ENCODE measurements at places on chromosomes 6 and 20. TPM values are rescaled to one million over a fixed set of nuclear protein-coding genes. Genes with fewer than 3 reads are reported as not detected.
A peak's percentile ranks its signal among the peaks of the same experiment; 100 is the strongest.

GRCh38 chr20:21661488-21662055 lies 43.9 kb upstream of the PAX1 start:
- peaks cover 2% of the 10 kb centered on the region for H3K27me3 ChIP-seq
- H3K4me1 ChIP-seq, result no peaks in the 10 kb centered on the region
- H3K4me3 ChIP-seq, result no peak overlapping the region
- no peaks in the 10 kb centered on the region for H3K36me3 ChIP-seq
- H3K27ac ChIP-seq, result no peak overlapping the region
- DNase-seq, result no peak

- no peak for DNase-seq
- no peaks in the 10 kb centered on the region for H3K36me3 ChIP-seq
- no peak overlapping the region for H3K27ac ChIP-seq
- H3K4me1 ChIP-seq, result peaks cover 8% of the 10 kb centered on the region
- H3K4me3 ChIP-seq, result no peak overlapping the region
Measured at GRCh38 chr6:111844376-111844775, 28.9 kb downstream of the FYN start.

DNA sequence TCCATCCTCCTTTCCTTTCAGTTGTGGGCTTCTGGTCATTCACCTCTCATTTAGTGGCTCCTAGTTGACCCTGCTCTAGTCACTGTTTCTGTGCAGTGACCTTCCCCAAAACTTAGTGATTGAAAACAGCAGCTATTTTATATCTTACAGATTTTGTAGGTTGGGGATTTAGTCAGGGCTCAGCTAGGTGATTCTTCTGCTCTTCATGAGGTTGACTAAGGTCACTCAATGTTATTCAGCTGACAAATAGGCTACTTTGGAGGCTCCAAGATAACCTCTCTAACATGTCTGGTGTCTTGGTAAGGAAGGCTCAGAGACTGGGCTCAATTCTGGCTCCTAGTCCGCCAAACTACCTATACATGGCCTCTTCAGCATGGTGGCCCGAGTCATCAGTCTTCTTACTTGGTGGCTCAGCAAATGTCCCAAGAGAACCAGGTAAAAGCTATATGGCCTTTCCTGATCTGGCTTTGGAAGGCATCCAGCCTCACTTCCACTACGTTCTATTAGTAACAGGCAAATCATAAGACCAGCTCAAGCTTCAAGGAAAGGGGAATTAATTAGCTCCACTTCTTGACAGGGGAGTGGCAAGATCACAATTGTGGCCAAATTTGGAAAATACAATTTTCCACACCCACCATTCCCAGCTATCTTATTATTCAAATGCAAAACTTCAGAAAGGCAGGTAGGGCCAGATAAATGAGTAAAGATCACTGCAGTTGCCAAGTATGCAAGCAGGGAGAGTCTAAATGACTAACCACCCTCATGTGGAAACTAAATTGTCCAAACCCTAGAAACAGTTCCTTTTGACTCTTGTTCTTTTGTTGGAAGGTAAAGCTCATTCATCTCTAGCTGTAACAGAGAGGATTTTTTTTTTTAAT lies 50.5 kb upstream of the LTV1 start:
- no peaks in the 10 kb centered on the region for H3K4me1 ChIP-seq
- DNase-seq, result no peak
- no peaks in the 10 kb centered on the region for H3K27me3 ChIP-seq
- H3K36me3 ChIP-seq, result no peaks in the 10 kb centered on the region
- no peak overlapping the region for H3K27ac ChIP-seq
- H3K4me3 ChIP-seq, result no peak overlapping the region

GRCh38 chr6:38320358-38320757 lies 319.4 kb downstream of the BTBD9 start:
- no peak overlapping the region for H3K4me3 ChIP-seq
- H3K27me3 ChIP-seq, result no peaks in the 10 kb centered on the region
- no peaks in the 10 kb centered on the region for H3K36me3 ChIP-seq

GRCh38 chr20:34574426-34574825 lies 15.9 kb downstream of the MAP1LC3A start:
- no peaks in the 10 kb centered on the region for H3K36me3 ChIP-seq
- H3K27ac ChIP-seq, result no peak overlapping the region
- no peaks in the 10 kb centered on the region for H3K27me3 ChIP-seq
- peaks cover 16% of the 10 kb centered on the region for H3K4me1 ChIP-seq
- H3K4me3 ChIP-seq, result no peak overlapping the region

DNA sequence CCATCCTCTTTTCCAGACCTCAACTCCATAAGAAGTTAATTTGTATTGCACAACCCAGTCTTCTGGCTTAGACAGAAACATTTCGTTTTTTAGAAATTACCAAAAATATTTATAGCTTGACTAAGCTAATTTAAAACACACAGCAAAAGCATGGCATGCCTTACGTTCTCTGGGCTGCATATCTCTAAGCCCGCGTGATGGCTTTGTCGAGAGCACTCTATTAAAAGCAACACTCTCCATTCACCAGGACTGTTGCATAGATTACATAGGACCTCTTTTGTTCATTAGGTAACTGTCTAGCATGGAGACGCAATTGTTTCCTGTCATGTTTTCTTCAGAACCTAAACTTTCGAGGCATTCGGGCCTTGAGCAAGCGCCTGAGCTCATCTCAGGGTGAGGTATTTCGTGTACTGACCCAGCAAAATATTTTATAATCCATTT lies 104.5 kb downstream of the IBTK start:
- no peaks in the 10 kb centered on the region for H3K36me3 ChIP-seq
- no peak overlapping the region for H3K4me3 ChIP-seq
- no peaks in the 10 kb centered on the region for H3K27me3 ChIP-seq
- DNase-seq, result no peak
- H3K27ac ChIP-seq, result peak overlapping the region; percentile 93

DNA sequence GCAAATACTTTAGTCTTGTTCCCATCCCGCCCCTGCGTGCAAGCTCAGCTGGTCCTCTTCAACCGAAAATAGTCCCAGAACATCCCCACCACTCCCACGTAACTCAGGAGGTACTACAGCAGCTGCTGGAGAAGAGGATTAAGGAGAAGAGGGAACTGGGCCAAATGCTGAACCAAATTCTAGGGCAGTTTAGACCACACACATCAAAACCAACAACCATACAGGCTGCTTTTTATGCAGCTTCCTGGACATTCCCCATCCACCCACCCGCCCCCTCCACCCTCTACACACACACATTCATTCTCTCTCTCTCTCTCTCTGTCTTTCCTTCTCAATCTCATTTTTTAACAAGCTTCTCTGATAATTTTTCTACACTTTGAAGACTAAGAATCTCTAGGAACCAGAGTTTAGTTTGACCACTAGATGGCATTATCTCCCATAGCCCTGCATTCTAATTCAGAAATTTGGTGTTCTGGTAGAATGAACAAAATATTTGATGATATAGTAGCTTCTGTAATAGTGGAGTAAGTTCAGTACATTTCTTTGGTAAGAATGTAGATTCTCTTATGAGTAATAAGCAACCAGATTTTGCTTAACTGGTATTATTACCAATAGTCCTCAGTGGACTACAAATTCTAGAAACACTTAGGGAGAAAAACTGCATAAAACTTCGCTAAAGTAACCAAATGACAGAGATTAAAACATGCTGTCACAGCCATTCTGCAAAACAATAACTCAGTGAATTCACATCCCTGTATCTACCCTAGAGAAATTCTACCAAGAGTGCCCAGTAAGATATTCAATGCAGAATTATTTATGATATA lies 52.1 kb upstream of the BEND6 start:
- peaks cover 3% of the 10 kb centered on the region for H3K36me3 ChIP-seq
- H3K27me3 ChIP-seq, result no peaks in the 10 kb centered on the region
- peak; percentile 72 for DNase-seq
- peaks cover 35% of the 10 kb centered on the region for H3K4me1 ChIP-seq
- no peak overlapping the region for H3K4me3 ChIP-seq

DNA sequence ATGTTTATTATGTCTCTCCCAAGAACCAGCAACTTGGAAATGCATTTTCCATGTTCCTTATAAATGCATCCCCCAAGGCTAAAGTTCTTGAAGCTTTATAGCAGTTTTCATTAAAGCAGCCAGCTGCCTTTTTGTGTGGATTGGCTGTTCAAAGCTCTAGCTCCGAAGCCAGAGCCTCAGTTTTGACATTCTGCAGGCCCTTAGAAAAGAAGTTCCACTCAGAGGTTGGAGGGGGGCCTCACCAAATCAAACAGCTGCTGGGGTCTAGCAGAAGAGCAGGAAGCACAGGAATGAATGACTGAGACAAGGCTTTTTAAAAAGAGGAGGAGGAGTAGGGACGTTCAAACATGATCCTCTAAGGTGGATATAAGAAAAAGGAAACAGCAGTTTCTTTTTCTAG lies 4.2 kb upstream of the POU3F2 start:
- no peaks in the 10 kb centered on the region for H3K36me3 ChIP-seq
- DNase-seq, result no peak
- H3K4me3 ChIP-seq, result no peak overlapping the region
- H3K27ac ChIP-seq, result no peak overlapping the region
- no peaks in the 10 kb centered on the region for H3K4me1 ChIP-seq
- peaks cover 91% of the 10 kb centered on the region for H3K27me3 ChIP-seq

DNA sequence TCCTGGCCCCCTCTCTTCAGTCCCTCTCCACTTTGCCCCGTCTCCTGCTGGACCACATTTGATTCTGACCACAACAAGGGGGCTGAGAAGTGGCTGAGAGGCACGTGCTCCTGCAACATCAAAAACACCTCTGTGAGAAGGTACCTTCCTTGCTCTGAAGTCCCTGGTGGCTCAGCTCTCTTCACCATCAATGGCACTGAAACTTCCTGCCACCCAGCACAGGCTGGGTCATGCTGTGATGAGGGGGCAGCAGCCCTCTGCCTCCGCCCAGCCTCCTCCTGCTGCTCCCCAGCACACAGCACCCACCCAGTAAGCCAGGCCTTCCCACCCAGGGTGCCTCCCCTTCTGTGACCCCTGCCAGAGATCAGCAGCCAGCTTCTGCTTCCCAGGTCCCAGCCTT lies 10.3 kb downstream of the ZMYND8 start:
- H3K4me3 ChIP-seq, result no peak overlapping the region
- no peaks in the 10 kb centered on the region for H3K27me3 ChIP-seq
- H3K4me1 ChIP-seq, result peaks cover 6% of the 10 kb centered on the region
- no peaks in the 10 kb centered on the region for H3K36me3 ChIP-seq
- DNase-seq, result no peak

DNA sequence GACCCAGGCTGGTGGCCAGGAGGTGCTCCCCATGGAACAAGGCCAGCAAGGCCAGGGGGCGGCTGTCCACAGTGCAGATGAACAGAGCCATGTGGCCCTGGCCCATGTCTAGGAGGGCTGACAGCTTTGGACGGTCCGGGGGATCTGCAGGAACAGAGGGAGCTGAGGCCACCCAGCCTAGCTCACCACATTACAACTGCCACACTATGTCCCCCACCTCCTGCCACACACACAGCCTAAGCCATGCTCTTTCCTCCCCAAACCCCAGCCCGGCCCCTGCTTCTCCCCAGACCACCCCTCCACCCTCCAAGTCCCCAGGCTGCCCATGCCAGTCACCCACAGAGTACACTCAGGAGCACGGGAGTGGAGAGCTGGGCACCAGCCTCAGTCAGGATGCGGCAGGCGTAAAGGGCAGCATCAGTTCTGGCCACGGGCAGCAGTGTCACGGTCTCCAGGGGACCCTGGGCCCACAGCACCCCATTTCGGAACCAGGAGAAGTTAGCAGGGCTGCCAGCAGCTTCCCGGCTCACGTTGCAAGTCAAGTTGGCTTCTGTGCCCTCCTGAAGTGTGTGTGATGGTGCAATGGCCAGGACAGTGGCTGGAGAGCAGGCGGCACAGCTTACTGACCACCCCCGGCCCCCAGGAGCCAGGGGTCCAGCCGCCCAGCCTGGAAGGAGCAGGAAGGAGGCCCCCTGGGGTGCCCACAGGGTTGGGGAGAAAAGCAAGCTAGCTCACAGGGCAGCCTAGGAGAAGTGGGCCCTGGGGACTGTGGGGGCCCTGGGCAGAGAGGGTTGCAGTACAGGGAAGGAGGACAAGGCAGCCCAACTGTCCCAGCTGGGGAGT lies 15.2 kb upstream of the ADAM33 start:
- H3K36me3 ChIP-seq, result no peaks in the 10 kb centered on the region
- H3K4me1 ChIP-seq, result no peaks in the 10 kb centered on the region
- no peak for DNase-seq

DNA sequence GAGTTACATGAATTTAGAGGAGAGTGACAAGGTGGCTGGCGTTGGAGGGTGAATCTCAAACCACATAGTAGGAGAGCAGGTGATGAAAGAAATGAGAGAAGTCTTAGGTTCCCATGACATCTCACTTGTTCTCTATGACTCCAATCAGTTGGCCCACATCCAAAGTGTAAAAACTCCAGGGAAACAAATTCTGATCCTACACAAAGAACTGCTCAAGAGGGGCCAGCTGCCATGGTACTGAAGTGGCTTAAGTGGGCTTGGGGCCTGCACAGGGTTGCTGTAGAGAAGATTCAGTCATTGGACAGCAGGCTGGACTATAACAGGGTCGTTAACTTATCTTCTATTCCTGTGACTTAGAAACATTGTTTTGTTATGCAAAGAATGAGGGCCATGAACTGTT lies 7.6 kb upstream of the ADGRF4 start:
- no peaks in the 10 kb centered on the region for H3K4me1 ChIP-seq
- DNase-seq, result no peak
- no peak overlapping the region for H3K4me3 ChIP-seq
- no peak overlapping the region for H3K27ac ChIP-seq
- H3K27me3 ChIP-seq, result no peaks in the 10 kb centered on the region
- no peaks in the 10 kb centered on the region for H3K36me3 ChIP-seq

DNA sequence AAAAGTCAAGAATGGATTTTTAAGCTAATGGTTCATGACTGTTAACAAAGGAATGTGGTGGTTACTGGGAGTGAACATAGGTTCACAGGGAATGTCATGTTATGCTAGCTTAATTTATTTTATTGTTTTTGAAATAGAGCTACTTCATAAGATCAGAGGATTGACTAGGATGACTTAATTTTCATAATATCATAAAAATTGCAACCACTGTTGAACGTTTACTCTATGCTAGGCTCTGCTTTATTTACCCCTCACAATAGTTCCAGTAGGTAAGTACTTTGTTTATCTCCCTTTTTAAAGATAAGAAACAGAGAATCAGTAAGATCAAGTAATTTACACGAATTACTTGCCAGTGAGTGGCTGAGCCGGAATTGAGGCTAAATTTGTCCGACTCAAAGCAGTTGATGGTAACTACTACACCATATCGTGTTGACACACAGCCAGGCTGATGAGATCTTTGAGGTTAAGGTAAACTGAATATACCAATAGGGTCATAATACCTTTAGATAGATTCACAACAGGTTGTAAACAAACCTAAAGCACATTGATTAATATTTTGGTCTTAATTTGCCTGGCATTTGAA lies 194.6 kb upstream of the CITED2 start:
- H3K4me3 ChIP-seq, result no peak overlapping the region
- H3K4me1 ChIP-seq, result peaks cover 26% of the 10 kb centered on the region
- H3K36me3 ChIP-seq, result no peaks in the 10 kb centered on the region

Gene RGS17
- 0.40 TPM for total RNA-seq

Gene LPA
- total RNA-seq, result not detected

Gene DOP1A
- 7.5 TPM for total RNA-seq

Gene DSP
- 71.6 TPM for total RNA-seq

Gene GPSM3
- total RNA-seq, result 7.1 TPM

Gene PTGIS
- total RNA-seq, result 0.18 TPM

Gene VWA7
- 1.9 TPM for total RNA-seq

Gene HTR1E
- not detected for total RNA-seq

Gene E2F1
- 72.2 TPM for total RNA-seq

Measured in PC-3 (cell line).